ENCODE measurements at places on chromosomes 4 and X.
A peak's percentile ranks its signal among the peaks of the same experiment; 100 is the strongest.

DNA sequence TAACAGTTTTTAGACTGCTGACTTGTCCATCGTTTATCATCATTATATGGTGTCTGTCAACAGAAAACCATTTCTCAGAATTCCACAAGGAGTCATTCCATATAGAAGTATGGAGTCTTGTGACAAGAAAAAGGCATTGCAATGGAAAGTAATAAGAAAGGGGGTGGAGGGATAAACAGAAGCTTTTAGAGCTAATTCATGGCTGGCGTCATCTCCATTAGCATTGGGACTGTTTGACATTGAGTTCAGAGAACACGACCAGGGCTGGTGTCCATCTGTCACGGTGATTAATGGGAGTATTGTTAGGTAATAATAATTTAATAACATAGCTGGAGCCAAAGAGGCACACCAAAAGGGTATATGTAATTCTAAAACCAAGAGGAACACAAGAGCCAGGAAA is 101.9 kb upstream of the SFRP2 start:
- H3K27ac ChIP-seq, result no peak overlapping the region
- H3K36me3 ChIP-seq, result no peaks in the 10 kb centered on the region
- H3K4me1 ChIP-seq, result no peaks in the 10 kb centered on the region
- no peak overlapping the region for H3K4me3 ChIP-seq
- no peak for DNase-seq

DNA sequence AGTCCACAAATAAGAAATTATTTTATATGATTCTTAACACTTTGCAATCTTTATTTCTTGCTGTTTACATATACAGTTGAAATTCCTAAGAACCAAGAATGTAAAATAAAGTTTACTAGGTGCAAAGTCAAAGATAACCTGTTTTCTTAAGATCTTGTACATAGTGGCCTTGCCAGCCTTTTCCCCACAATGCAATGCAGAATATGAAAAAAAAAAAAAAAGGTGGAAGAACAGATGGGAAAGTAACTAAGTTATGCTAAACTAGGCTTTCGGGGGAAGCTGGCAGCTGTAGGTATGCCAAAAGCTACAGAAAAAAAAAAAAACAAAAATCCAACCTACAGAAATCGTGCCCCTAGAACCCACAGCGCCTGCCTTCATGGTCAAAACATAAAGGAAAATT is 1588.4 kb downstream of the STIM2 start:
- H3K27me3 ChIP-seq, result no peaks in the 10 kb centered on the region
- H3K36me3 ChIP-seq, result no peaks in the 10 kb centered on the region
- no peak overlapping the region for H3K27ac ChIP-seq
- no peak for DNase-seq

DNA sequence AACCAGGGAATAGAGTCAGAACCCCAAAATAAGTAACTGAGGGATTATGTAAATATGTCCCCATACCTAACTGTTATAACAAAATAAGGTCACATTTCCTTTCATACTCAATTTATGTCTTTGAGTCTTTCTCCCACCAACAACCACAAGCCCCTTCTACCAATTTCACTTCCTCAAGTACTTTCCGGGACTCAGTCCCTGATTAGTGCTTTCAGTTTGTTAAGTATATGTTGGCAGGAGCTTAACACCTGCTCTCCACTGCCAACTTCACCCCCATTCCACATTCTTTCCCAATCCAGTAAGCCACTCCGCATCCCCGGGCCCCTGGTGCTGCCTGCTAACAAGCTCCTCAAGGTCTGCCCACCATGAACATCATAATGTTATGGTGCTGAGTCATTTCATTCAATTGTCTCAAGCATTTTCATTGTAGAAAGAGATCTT is 71.3 kb upstream of the SPRY1 start:
- no peak overlapping the region for H3K4me3 ChIP-seq
- H3K27me3 ChIP-seq, result no peaks in the 10 kb centered on the region
- H3K27ac ChIP-seq, result no peak overlapping the region
- DNase-seq, result no peak
- H3K36me3 ChIP-seq, result no peaks in the 10 kb centered on the region
- H3K4me1 ChIP-seq, result peaks cover 3% of the 10 kb centered on the region

- DNase-seq, result no peak
- H3K36me3 ChIP-seq, result no peaks in the 10 kb centered on the region
- H3K4me3 ChIP-seq, result no peak overlapping the region
- H3K4me1 ChIP-seq, result no peaks in the 10 kb centered on the region
Observed at GRCh38 chr4:69078852-69079251, 17.4 kb upstream of the UGT2B7 start.

DNA sequence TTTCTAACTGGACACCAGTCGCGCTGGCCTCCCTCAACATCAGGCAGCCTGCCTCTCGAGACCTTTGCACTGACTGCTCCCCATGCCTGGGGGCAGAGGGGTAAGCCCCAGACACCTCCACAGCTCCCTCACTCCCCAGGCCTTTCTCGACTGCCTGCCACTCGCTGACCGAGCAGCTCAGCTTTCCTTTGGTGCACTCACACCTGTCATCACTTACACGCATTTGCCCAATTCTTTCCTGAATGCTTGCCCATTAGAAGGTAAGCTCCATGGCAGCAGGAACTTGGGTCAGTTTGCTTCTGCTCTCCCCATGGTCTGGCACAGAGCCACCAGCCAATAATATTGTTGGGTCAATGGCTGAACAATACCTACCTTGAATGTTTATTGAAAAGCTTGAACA is 32.2 kb upstream of the PROM1 start:
- no peaks in the 10 kb centered on the region for H3K27me3 ChIP-seq
- H3K36me3 ChIP-seq, result no peaks in the 10 kb centered on the region
- no peak overlapping the region for H3K27ac ChIP-seq
- DNase-seq, result no peak
- no peak overlapping the region for H3K4me3 ChIP-seq
- H3K4me1 ChIP-seq, result no peaks in the 10 kb centered on the region

DNA sequence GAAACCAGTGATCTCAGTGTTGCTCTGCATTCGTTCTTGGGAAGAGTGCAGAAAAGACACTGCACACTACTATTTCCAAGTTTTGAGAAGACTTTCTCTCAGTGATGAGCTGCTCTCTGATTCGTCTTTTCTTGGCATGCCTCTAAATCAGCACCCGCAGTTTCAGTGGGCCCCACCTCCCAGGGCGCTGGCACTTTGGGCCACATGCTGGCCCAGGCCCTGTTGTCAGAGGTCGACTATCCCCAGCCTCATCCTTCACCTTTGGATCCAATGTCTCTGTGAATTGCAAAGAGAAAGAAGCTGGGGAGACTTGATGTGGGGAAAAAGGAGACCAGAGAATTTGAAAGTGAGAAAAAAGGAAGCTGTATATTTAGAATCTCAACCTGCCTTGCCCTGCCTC is 644.1 kb upstream of the PITX2 start:
- H3K4me3 ChIP-seq, result no peak overlapping the region
- no peak for DNase-seq
- no peaks in the 10 kb centered on the region for H3K4me1 ChIP-seq
- H3K36me3 ChIP-seq, result no peaks in the 10 kb centered on the region

GRCh38 chrX:7586126-7586525 is 256.8 kb upstream of the VCX start:
- DNase-seq, result peak; percentile 6
- H3K27ac ChIP-seq, result no peak overlapping the region
- no peak overlapping the region for H3K4me3 ChIP-seq
- no peaks in the 10 kb centered on the region for H3K4me1 ChIP-seq
- H3K36me3 ChIP-seq, result no peaks in the 10 kb centered on the region
- H3K27me3 ChIP-seq, result no peaks in the 10 kb centered on the region

DNA sequence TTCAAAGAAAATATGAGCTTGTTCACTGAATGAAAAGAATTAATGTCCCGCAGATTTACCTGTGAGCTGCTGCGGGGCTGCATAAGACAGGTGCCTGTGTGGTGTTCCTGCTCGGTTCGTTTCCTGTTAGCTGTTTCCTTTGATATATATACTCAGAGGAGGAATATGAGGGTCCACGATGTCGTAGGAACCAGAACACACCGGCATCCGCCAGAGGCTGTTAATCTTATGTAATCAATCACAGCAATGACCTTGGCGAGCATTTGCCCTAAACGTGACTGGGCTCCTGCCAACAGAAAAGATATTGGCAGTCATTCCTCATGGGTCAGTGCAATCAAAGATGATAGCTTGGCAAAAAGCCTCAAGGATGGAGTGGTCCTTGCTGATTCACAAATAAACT is 260.1 kb downstream of the EVC2 start:
- DNase-seq, result no peak
- H3K27me3 ChIP-seq, result no peaks in the 10 kb centered on the region
- no peak overlapping the region for H3K27ac ChIP-seq

DNA sequence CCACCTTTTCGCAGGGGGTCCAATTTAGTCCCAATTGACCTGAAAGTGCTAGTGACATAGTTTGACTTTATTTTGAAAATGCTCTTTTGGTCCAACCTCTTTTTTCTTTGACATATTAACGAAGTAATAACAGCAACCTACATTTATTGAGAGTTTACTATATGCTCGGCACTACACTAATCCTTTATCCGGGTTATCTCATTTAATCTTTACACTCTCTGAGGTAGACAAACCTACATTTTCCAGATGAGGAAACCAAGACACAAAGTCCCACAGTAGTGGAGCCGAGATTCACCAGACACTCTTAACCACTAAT is 307 bp upstream of the ATRX start:
- no peaks in the 10 kb centered on the region for H3K27me3 ChIP-seq

DNA sequence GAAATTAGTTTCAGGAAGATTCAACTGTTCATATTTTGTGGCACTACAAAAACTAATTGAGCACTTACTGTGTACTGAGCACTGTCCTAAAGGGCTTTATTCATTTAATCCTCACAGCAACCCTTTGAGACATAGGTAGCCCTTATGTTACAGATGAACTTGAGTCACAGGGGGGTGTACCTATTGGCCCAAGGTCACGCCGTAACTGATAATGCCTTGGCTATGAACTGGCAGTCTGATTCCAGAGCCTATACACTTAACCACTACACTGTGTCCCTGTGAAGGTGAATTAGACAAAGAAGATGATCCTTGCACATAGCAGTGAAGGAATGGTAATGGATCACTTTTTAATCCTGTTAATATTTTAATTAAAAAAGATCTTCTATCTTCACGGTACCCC is 12.0 kb downstream of the TMEM165 start:
- DNase-seq, result no peak
- no peak overlapping the region for H3K4me3 ChIP-seq
- no peaks in the 10 kb centered on the region for H3K4me1 ChIP-seq
- H3K27me3 ChIP-seq, result no peaks in the 10 kb centered on the region
- H3K36me3 ChIP-seq, result peaks cover 55% of the 10 kb centered on the region
- no peak overlapping the region for H3K27ac ChIP-seq

- no peak overlapping the region for H3K27ac ChIP-seq
- H3K27me3 ChIP-seq, result no peaks in the 10 kb centered on the region
- H3K36me3 ChIP-seq, result no peaks in the 10 kb centered on the region
- H3K4me1 ChIP-seq, result no peaks in the 10 kb centered on the region
- H3K4me3 ChIP-seq, result no peak overlapping the region
Observed at GRCh38 chr4:110188113-110188512, 10.3 kb downstream of the ELOVL6 start.

DNA sequence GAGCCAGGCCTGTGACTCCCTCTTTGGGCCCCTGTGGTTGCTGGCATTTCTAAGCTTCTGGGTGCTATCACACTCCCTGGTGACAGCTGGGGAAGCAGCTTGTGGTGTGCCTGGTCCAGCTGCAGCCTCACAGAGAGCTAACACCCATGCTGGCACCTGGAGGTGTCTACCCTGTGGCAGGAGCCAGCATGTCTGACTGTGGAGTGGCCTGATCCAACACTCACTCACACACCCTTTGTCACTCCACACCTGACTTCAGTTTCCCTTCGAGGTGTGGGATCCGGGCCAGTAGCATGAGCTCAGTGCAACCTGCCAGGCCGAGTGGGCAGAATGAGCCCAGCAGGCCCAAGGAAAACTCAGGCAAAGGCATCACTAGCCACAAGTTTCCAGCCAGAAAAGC is 67.5 kb downstream of the TECRL start:
- H3K27ac ChIP-seq, result no peak overlapping the region
- no peaks in the 10 kb centered on the region for H3K4me1 ChIP-seq
- no peak overlapping the region for H3K4me3 ChIP-seq
- DNase-seq, result no peak

DNA sequence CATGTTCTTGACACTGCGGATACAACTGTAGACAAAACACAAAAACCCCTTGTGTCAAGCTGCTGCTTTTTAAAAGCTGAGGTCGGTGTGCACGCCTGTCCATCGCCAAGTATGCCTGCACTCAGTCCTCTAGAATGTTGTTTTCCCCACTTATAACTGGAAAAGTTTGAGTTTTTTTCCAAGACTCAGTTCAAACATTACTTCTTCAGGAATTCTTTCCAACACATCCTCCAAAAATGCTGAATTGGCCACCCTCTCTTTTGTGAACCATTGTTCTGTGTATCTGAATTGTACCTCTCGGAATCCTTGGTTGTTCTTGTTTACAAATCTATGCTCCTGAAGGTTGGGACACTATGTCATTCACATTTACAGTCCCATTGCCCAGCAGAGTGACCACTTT is 94.6 kb downstream of the REELD1 start:
- H3K4me3 ChIP-seq, result no peak overlapping the region
- H3K27me3 ChIP-seq, result no peaks in the 10 kb centered on the region
- H3K4me1 ChIP-seq, result no peaks in the 10 kb centered on the region
- DNase-seq, result no peak

- H3K4me3 ChIP-seq, result peak overlapping the region; percentile 70
- H3K27me3 ChIP-seq, result no peaks in the 10 kb centered on the region
- peaks cover 11% of the 10 kb centered on the region for H3K36me3 ChIP-seq
Observed at GRCh38 chr4:56910172-56910967, 2.7 kb downstream of the REST start.

DNA sequence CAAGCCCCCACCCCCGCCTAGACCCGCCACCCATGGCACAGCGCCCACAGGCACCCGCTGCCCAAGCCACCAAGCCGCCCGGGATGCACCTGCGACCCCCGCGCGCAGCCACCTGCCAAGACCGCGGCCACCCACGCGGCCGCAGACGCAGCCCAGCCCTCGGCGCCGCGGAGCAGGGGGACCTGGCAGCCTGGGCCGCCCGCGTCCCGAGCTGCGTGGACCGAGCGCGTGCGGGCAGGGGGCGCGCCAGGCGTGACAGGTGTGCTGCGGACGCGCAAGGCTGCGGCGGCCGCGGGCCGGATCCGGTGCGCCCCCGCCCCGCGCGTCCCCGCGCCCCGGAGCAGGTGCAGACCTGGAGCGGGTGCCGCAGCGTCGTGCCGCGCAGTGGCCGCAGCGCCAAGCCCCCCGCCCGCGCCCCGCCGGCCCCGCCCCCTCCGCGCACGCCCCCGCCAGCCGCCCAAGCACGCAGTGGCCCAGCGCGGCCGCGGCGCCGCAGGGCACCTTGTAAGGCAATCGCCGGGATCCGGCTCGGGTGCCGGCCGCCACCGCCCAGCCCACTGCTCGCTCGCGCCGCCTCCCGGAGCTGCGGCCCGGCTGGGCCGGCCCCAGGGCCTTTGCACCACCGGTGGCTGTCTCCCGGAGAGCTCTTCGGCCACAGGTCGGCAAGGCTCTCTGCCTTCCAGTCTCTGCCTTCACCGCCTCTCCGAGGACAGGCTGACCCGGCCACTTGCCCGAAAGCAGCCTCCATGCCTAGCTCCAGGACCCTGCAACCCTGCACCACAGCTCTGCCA is at the start of gene PNCK:
Gene PNCK, minus strand, starts transcription at position 386 of the 791 bp plus-strand sequence. CDS start 737 bp downstream, outside the sequence.
- H3K36me3 ChIP-seq, result no peaks in the 10 kb centered on the region
- H3K27me3 ChIP-seq, result peaks cover 19% of the 10 kb centered on the region
- H3K4me3 ChIP-seq, result no peak within 1 kb of the TSS

Data from thymus (tissue), 14 donors.